ENCODE measurements at places on chromosomes 12 and 14. TPM values are rescaled to one million over a fixed set of nuclear protein-coding genes. Genes with fewer than 3 reads are reported as not detected.

- H3K4me1 ChIP-seq = peaks cover 17% of the 10 kb centered on the region
- no peak for DNase-seq
- no peaks in the 10 kb centered on the region for H3K27me3 ChIP-seq
- H3K4me3 ChIP-seq = no peak overlapping the region
- H3K36me3 ChIP-seq = peaks cover 13% of the 10 kb centered on the region
These were observed 15.0 kb downstream of the MDM1 start for GRCh38 chr12:68317047-68317667.

VRTN gene
- total RNA-seq = not detected

GRCh38 chr14:22152161-22152870, 436.7 kb downstream of the DAD1 start:
- no peak overlapping the region for H3K27ac ChIP-seq
- H3K27me3 ChIP-seq = peaks cover 2% of the 10 kb centered on the region
- no peaks in the 10 kb centered on the region for H3K36me3 ChIP-seq
- no peak for DNase-seq

PLCZ1 gene
- not detected for total RNA-seq

GRCh38 chr12:12823300-12823699, 10.2 kb downstream of the DDX47 start:
- peak overlapping the region; percentile 14 for H3K27ac ChIP-seq
- H3K4me1 ChIP-seq = peaks cover 27% of the 10 kb centered on the region
- H3K27me3 ChIP-seq = no peaks in the 10 kb centered on the region
- no peak for DNase-seq
- H3K36me3 ChIP-seq = peaks cover 62% of the 10 kb centered on the region

SLC17A8 gene
- not detected for total RNA-seq

GRCh38 chr12:53585448-53586125, 40.6 kb downstream of the ATF7 start:
- no peak for DNase-seq
- H3K27me3 ChIP-seq = no peaks in the 10 kb centered on the region
- H3K36me3 ChIP-seq = peaks cover 6% of the 10 kb centered on the region
- H3K4me1 ChIP-seq = peaks cover 24% of the 10 kb centered on the region
- H3K4me3 ChIP-seq = no peak overlapping the region
- peak overlapping the region; percentile 14 for H3K27ac ChIP-seq

GEMIN2 gene
- total RNA-seq = 23.7 TPM

DNA sequence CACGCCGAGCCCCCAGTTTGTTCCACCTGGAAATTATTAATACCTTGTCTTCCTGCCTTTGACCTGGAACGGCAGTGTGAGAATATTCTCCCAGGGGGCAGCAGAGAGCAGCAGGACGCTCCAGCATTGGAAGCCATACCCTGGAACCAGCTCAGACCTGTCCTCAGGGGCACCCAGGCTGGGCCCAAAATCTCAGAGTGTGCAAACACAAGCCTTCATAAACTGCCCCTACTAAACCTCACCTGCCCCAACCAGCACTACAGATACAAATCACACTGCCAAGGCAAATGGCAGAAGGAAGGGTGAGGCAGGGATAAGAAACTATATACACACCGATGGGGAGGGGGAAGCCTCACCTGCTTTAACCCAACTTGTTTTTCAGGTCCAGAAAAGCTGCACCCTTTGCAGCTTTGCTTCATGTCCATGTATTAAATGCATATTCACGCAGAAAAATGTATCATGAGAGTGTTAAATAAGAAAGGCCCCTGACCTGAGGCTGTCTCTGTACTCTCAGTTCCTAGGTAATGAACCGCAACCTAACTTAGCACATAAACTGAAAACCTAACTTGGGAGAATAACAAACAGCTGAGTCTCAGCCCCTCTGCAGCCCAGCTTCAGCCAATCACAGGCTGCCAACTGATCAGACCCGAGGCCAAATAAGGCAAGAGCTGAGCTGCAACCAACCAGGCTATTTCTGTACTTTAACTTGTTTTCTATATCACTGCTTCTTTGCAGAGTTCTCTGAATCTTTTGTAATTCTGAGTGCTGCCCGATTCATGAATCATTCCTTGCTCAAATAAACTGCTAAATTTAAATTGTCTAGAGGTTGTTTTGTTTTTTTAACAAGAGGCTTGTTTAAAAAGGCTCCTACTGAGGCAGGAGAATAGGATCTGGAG, 130.1 kb downstream of the SPTSSA start:
- no peaks in the 10 kb centered on the region for H3K36me3 ChIP-seq
- peak; percentile 24 for DNase-seq
- no peaks in the 10 kb centered on the region for H3K27me3 ChIP-seq
- peaks cover 13% of the 10 kb centered on the region for H3K4me1 ChIP-seq
- H3K4me3 ChIP-seq = no peak overlapping the region

TAC3 gene
- total RNA-seq = not detected

GRCh38 chr14:93591506-93591905, 160.8 kb downstream of the UNC79 start:
- DNase-seq = no peak
- no peak overlapping the region for H3K27ac ChIP-seq
- no peak overlapping the region for H3K4me3 ChIP-seq
- H3K27me3 ChIP-seq = peaks cover 2% of the 10 kb centered on the region
- no peaks in the 10 kb centered on the region for H3K36me3 ChIP-seq
- no peaks in the 10 kb centered on the region for H3K4me1 ChIP-seq

FGF6 gene
- total RNA-seq = not detected

DNA sequence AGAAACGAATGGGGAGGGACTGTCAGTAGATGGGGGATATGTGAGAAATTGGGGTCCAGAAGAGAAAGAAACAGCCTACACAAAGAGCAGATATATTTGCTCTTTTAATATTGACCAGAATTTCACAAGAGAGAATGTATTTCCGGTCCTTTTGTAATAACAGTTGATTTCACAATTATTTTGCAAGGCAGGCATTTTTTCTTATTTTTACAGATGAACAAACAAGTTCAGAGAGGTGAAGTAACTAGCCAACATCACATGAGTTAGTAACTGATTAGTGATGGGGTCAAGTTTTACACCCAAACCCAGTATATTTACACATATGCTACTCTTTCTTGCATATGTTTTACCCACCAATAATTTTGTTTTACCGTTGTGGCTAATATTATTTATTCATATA, 188.2 kb downstream of the NAV3 start:
- no peak for DNase-seq
- no peak overlapping the region for H3K27ac ChIP-seq
- no peaks in the 10 kb centered on the region for H3K27me3 ChIP-seq

DNA sequence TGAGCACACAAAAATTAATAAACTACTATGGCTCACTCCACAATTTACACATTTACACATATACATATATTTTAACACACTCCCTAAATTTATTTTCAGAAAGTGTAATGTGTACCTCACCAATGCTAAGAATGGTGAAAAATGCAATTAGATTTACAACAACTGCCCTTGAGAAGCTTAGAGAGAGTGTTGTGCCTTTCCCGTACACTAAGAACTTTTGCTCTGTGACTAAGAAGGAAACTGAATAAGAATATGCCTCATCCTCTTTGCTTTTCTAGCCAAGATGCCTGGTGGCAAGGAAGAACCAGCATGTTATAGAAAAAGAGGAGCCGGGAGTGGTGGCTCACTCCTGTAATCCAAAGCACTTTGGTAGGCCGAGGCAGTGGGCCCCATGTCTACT, 62.3 kb downstream of the SINHCAF start:
- H3K36me3 ChIP-seq = no peaks in the 10 kb centered on the region
- no peak overlapping the region for H3K4me3 ChIP-seq
- no peak for DNase-seq

- H3K27ac ChIP-seq = no peak overlapping the region
- no peaks in the 10 kb centered on the region for H3K36me3 ChIP-seq
- H3K4me3 ChIP-seq = no peak overlapping the region
These were observed 85.9 kb upstream of the CCDC91 start for GRCh38 chr12:28104316-28104715.

- no peaks in the 10 kb centered on the region for H3K4me1 ChIP-seq
- no peak for DNase-seq
- H3K27me3 ChIP-seq = peaks cover 21% of the 10 kb centered on the region
- no peak overlapping the region for H3K27ac ChIP-seq
These were observed 53.3 kb upstream of the GTF2A1 start for GRCh38 chr14:81273961-81274575.

DNA sequence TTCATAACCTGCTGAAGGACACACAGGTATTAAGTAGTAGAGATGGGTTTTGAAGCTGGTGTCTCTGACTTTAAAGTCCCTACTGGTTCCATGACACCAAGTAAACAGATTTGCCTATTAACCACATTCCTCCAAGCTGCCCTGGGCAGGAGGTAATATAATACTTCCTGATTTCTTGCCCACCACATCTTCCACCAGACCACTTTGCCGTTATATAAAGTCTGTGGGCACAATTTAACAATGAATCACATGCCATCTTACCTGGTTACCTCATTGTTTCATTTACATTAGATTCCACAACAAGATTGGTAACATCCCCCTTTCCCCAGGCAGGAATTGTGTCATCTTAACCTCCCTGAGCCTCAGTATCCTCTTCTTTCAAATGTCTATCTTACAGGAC, 900 bp upstream of the LRRC23 start:
- DNase-seq = no peak
- no peaks in the 10 kb centered on the region for H3K27me3 ChIP-seq
- no peaks in the 10 kb centered on the region for H3K36me3 ChIP-seq

DNA sequence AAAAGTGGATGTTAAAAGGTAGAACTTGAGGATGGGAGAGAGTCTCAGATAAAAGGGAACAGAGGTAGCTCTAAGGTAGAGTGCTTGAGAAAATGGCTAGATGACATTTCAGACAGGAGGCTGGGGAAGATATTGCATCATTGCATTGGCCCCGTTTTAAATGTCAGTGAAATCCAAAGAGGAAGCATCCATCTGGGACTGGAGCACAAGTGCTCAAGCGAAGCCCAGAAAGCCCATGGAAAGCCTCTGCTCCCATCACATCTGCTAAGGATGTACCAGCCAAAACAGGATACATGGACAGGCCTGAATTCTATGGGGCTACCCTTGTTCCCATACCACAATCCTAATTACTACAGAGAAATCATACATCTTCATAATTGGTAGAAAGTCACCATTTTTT, 581.5 kb upstream of the TMEM132C start:
- no peak overlapping the region for H3K27ac ChIP-seq
- H3K36me3 ChIP-seq = no peaks in the 10 kb centered on the region
- H3K27me3 ChIP-seq = no peaks in the 10 kb centered on the region
- H3K4me3 ChIP-seq = no peak overlapping the region
- H3K4me1 ChIP-seq = no peaks in the 10 kb centered on the region
- no peak for DNase-seq

DNA sequence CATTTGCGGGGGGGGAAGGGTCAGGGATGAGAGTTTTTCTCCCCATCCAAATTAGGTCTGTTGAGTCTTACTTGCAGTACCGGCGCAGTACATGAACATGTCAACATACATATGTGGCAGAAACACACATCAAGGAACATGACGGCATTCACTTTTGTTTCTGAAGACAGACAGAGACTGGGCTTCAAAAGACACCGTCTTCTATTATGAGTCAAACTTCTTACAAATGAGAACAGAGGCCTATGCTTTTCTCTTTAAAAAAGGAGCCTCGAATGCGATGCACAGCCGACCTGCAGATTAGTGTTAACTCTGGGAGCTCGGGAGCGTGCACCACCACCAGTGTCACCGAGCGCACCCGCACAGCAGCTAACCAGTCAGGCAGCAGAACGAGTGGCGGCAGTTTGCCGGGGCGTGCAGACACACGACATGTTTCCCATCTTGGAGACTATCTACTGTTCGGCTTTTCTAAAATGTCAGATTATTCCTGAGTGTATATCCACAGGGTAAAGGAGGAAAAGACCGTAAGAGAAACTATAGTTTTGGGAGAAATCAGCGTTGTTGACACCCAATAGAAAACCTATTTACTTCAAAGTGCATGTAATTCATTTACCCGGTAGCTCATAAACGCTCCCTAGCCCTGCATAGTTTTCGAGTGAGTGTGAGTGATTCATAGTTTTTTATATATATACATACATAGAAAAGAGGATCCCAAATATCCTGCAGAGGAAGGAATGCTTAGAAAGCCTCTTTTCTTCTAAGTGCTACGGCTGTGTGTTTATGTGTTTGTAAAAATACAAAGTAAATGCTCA, 33.0 kb downstream of the UBR7 start:
- H3K36me3 ChIP-seq = peaks cover 13% of the 10 kb centered on the region
- no peak for DNase-seq
- no peak overlapping the region for H3K27ac ChIP-seq

SMIM41 gene
- not detected for total RNA-seq

ST8SIA1 gene
- 0.17 TPM for total RNA-seq

GRCh38 chr12:49198431-49199155, 9.7 kb upstream of the TUBA1A start:
- H3K4me1 ChIP-seq = peaks cover 13% of the 10 kb centered on the region
- DNase-seq = no peak
- H3K36me3 ChIP-seq = no peaks in the 10 kb centered on the region

DNA sequence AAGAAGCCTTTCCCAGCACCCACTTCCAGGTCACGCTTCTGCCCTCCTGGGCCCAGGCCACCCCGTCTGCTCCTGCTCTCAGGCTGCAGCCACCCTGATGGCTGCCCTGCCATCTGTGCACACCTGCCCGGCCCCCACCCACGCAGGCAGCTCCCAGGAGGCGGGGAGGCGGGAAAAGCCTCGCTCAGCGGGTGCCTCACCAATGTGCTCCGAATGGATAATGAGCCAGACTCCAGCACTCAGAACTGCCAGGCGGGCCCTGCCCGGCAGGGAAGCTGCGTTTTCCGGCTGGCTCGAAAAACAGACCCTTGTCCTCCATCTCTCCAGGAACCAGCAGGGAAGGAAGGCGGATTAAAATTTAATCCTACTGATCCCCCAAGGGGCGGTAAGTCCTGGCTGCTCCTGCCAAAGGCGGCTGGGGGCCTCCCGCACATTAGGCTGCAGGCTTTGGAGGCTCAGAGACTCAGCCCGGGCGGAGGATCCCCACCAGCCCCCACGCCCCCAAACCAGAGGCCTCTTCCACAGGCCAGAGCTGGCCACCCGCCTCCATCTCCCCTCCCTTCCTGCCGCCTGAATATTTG, 104.0 kb downstream of the NCOR2 start:
- peaks cover 1% of the 10 kb centered on the region for H3K27me3 ChIP-seq
- no peak overlapping the region for H3K4me3 ChIP-seq
- peaks cover 24% of the 10 kb centered on the region for H3K4me1 ChIP-seq
- H3K27ac ChIP-seq = no peak overlapping the region
- peaks cover 40% of the 10 kb centered on the region for H3K36me3 ChIP-seq

GRCh38 chr12:58847901-58848600, 72.3 kb downstream of the LRIG3 start:
- H3K27ac ChIP-seq = no peak overlapping the region
- H3K4me3 ChIP-seq = no peak overlapping the region
- no peaks in the 10 kb centered on the region for H3K4me1 ChIP-seq
- DNase-seq = no peak
- H3K27me3 ChIP-seq = no peaks in the 10 kb centered on the region

GRCh38 chr14:94653321-94653720, 41.1 kb downstream of the SERPINA3 start:
- no peak for DNase-seq
- no peaks in the 10 kb centered on the region for H3K27me3 ChIP-seq
- H3K4me3 ChIP-seq = no peak overlapping the region
- H3K27ac ChIP-seq = no peak overlapping the region

Measured in activated T-helper 1 cell treated with anti-CD3 and anti-CD28 coated beads, Interleukin-12 subunit alpha, Interleukin-12 subunit beta, Interleukin-2, Interleukin-4 antibody, amounts not matched to agents 30 ng/mL and 10 ng/mL and 1 ng/mL, durations not matched to agents 14 hours and 24 hours and 36 hours (primary cell).